ENCODE measurements at places on chromosomes 7 and 10.

DNA sequence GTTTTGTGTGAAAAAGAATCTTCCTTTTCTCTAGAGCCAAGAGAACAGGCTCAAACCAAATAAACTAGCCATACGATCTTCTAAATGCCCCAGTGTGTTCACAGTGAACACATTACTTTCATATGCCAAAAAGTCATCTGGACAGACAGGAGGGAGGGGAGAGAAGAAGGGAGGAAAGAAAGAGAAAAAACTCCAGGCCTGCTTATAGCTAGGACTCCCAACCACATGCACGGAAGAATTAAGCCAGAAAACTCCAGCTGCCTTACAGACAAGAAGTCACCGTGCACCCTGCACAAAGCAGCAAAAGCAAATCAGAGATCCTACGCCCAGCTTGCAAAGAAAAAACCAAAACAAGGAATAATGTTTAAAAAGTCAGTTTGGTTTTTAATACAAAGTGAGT lies 34.3 kb downstream of the SNX8 start:
- DNase-seq: no peak

DNA sequence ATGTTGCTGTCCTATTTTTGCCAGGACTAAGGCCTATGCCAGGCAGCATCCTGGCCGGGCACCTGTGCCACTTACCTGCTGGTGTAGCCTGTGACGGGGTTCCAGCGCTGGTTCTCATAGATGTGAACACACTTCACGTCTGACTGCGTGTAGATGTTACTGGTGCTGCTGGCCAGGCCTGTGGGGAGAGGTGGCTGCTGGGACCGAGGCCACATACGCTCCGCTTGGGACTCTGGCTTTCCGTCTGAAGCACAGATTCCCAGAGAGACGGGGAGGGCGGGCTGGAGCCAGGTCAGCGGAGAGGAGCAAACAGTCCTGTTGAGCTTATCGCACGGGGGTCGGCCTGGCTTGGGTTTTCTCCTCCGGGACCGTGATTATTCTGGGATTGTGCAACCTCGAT lies 16.7 kb downstream of the BHLHA15 start:
- no peak for DNase-seq

- no peak for DNase-seq
Observed at GRCh38 chr10:119191881-119192280, 13.3 kb upstream of the PRDX3 start.

DNA sequence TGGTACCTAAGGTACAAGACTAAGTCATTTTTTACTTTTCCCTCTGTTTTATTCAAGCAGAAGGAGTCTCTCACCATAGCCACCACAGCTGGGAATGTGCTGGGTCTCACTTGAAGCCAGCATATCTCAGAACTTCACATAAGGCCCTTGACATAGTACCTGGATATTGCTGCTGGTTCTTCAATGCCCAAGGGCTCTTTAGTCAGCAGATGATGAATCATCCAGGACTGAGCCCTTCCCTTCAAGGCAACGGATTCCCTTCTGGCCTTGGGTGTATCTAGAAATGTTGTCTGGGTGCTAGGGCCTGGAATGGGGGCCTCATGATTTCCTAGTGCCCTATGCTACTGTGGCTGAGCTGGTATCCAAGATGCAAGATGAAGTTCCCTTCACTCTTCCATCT lies 93.9 kb downstream of the ADCYAP1R1 start:
- no peak for DNase-seq

DNA sequence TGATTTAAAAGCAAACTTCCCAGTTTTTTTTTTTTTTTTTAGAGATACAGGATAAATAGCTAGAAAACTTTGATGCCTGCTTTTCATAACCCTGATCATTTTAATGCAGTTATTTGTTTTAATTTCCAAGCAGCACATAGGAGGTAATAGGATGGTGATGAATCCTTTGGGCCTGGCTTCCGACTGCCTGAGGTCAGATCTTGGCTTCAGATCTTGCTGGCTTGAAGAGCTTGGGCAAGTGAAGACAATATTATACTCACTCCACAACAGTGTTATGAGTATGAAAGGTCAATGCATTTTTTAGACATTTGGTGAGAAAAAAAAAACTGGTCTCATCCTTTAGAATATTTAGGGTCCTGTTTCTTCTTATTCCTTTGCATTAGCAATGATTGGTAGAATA lies 124.8 kb upstream of the PRKCQ start:
- no peak for DNase-seq

GRCh38 chr7:111362506-111363054 lies 199.7 kb downstream of the IMMP2L start:
- no peak for DNase-seq

GRCh38 chr7:23470330-23471105 lies at the start of gene IGF2BP3:
Gene IGF2BP3, minus strand, starts transcription at chr7:23470491. Its CDS starts 381 bp downstream, at chr7:23470110.
- DNase-seq: peak; percentile 99

- no peak for DNase-seq
Observed at GRCh38 chr10:9166770-9167169, 1112.3 kb downstream of the GATA3 start.

- no peak for DNase-seq
Observed at GRCh38 chr10:83212632-83213334, 926.5 kb upstream of the GHITM start.
